ENCODE measurements at places on chromosomes 6 and 20.

- DNase-seq, result no peak
These were observed 5.3 kb downstream of the PHIP start for GRCh38 chr6:79072640-79073181.

DNA sequence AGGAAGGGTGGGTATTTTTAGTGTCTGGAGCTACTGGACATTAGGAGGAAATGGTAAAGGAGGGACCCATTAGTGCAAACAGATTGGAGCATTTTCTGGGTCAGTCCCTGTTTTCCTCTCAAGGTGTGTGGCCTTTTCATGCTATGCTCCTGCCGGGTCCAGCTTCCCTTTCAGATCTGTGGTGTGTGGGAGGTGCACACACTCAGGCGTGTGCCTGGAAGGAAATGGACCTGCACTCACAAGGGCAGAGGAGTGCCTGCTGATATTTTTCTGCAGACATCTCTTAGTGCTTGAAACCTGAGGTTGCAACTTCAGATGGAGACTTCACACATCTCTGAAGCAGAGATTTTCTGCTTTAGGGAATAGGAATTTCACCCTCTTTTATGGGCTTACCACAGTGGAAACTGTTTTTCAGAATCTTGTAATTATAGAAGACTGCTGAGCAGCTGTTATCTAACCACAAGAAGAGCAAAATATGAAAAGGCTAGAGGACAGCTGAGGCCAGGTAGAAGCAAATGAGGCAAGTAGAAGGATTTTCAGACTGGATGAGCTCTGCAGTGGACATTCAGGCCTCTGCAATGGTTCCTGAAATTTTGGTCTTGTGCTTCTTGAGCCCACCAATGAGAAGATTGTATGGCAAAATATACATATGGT is 764.3 kb downstream of the QKI start:
- no peak for DNase-seq

GRCh38 chr6:17483391-17484016 is 90.1 kb downstream of the CAP2 start:
- DNase-seq, result no peak

GRCh38 chr20:17562804-17563305 is 7.0 kb upstream of the DSTN start:
- no peak for DNase-seq

DNA sequence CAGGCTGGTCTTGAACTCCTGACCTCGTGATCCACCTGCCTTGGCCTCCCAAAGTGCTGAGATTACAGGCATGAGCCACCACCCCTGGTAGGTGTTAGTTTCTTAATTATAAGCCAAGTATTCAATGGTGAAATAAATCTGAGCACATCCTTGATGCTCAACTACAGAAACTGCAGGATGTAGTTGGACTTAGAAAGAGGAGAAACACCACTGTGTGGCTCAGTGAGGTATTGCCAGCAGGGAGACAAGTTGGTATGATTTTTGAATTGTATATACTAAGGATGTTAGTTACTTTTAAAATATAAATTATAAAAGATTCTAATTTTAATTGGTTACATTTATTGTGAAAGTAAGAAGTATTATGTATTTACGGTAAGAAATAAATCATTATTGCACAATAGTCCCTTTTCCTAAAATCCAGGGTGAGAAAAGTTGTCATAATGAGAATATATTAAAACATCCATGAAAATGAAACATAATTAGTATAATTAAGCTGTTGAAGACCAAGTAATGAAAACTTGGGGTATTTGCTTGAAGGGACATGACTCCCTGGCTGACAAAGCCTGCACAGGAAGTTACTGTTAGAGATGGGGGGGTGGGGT is 17.6 kb downstream of the SLC18B1 start:
- DNase-seq, result no peak

DNA sequence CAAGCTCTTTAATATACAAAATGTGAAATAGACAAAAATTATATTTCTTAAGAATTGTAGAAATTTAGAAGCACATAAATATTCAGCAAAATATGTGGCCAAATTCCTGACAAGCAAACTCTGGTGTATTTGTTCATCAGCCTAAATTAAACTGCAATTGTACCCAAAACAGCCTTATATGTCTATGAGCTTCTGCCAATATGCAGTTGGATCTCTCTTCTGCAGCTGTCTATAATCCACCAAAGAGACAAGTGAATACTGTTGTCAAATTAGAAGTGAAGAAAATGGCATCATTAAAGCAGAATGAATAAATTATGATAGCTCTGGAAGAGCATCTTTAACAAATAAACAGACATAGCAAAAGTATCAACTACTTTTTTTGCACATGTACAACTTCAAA is 755.7 kb downstream of the GRIK2 start:
- DNase-seq, result no peak

DNA sequence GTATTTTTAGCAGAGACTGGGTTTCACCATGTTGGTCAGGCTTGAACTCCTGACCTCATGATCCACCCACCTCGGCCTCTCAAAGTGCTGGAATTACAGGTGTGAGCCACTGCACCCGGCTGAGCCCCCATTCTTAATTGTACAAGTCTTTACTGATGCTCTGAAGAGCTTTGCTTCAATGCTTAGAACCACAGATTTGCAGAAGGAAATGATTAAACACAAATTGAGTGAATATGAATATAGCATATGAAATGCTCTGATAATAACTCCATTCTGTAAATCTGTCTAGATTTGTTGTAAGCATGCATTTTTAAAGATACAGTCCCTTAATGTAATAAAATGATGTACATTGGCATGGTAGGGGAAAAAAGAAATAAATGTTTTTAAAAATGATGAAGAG is 4.3 kb upstream of the MCM3 start:
- no peak for DNase-seq

DNA sequence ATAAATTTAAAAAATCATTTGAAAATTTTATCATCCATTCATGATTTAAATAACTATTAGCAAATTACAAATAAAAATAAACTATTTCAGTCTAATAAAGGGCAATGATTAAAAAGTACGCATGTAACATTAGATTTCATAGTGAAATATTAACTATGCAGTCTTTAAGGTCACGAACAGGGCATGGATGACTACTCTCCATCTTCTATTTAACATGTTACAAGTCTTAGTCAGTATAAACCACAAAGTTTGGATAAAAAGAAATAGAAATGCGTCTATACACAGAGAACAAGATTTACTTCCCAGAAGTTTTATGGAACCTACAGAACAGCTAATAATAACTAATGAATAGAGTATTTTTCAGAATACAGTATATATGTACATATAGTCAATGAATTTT is 1016.0 kb downstream of the EYS start:
- DNase-seq, result no peak

GRCh38 chr6:143110996-143111395 is 50.3 kb downstream of the AIG1 start:
- DNase-seq, result no peak
